ENCODE measurements at places on chromosomes 4 and X.

DNA sequence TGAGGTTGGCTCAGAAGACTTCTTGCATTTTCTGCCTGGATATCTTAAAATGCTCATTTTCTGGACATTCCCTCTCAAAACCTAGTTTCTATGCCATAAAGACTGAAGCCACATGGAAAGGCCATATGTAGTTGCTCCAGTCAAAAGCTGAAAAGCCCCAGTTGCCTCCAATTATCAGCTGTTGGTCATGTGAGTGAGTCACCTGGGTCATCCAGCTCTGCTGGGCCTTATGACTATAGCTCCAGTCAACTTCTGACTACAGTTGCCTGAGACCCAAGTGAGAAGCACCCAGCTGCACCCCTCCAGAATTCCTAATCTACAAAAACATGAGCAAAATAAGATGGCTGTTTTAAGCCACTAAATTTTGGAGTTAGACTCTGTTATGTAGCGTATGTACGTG is 41.9 kb downstream of the HELQ start:
- no peak for DNase-seq

GRCh38 chrX:739611-740010 is 109.0 kb downstream of the SHOX start:
- DNase-seq: no peak

DNA sequence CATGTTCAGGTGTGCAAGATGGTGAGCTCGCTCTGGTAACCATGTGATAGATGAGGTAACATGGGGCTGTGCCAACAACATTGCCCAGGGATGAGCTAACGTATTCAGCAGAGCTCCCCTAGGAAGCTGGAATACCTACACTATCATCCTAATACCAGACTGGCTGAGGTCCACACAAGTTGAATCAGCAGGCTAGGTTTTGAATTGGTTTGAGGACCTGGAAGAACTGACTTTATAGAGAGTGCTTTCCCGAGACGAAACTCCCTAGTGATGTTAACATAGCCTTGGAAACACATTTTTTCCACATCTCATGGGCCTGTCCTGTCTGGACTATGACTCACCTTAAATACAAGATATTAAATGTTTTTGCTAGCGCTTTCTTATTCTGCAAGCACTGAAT is 56.7 kb downstream of the IGFBP7 start:
- no peak for DNase-seq

DNA sequence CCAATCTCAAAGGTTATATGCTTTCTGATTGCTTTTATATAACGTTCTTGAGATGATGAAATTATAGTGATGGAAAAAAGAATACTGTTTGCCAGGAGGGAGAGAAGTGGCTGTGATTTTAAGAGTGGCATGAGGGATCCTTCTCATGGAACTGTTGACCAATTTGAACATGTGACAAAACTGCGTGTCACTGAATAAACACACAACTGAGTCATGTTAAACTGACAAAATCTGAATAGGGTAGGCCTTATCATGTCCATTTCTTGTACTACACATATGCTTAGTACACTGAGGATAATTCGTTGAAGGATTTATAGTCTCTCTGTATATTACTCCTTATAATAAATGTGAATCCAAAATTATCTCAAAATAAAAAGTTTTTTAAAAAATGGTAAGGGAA is 22.2 kb upstream of the HSPA4L start:
- DNase-seq: no peak

DNA sequence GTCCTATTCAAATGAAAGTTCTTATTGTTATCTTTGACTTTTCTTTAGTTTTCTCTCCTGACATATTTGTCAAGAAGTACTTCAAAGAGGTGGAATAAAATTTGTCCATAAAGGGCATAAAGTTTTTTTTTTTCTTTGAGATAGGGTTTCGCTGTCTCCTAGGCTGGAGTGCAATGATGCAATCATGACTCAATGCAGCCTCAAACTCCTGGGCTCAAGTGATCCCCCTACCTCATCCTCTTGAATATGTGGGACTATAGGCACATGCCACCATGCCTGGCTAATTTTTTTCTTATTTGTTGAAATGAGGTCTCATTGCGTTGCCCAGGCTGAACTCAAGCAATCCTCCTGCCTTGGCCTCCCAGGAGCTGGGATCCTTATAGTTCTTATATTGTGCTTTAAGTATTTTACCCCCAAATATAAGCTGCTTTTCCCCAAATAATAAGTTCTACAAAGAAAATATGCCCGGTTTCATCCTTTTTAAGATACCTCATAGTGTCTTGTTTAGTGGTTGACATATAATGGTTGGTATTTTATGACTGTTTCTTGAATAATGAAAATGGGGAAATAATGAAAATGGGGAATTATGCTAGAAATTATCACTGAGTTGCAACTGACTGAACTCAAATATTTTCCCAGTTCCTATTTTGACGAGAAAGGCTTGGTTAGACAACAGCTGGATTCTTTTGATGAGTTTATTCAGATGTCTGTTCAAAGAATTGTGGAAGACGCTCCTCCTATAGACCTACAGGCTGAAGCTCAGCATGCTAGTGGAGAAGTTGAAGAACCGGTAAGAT is 11.6 kb downstream of the POLR2B start:
- no peak for DNase-seq

GRCh38 chr4:67512501-67512900 is 32.8 kb downstream of the CENPC start:
- no peak for DNase-seq
